ENCODE measurements at places on chromosomes 6 and 20.

- DNase-seq, result no peak
These were observed 81.1 kb downstream of the STXBP5 start for GRCh38 chr6:147285087-147285855.

- no peak for DNase-seq
These were observed 32.5 kb upstream of the TMEM244 start for GRCh38 chr6:129893640-129894039.

DNA sequence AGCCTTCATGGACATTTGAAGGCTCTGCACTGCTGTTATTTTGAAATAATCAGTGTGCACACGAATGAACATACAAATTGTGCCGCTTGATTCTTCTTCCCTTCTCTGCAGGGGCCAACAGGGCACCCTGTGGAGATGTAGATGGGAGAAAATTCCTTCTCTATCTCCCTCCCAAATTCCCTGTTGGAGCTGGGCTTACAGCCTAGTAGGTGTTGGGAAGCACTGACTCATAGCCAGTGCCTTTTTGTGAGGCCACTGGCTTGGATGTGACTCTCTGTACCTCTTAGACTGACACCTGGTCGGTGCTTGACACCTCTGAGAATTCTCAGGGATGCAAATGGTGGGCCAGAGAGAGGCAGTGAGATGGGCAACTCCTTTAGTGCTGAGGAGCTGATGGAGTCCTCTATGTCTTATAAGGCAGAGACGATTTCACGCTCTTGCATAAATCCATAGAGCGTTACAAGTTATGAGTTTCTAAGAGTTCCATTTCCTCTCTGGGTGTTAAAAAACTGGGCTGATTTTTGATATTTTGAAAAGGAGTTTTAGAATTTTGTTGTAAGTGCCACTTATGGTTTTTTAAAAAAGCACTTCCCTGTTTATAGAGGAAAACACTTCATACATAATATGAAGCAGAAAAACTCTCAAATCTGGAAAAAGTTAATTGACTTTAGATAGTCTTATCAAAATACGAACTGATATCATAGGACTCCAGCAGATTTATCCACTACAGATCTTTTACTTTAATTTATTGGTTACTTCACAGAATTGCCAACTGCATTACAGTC is 89.8 kb upstream of the MAP3K7 start:
- no peak for DNase-seq

DNA sequence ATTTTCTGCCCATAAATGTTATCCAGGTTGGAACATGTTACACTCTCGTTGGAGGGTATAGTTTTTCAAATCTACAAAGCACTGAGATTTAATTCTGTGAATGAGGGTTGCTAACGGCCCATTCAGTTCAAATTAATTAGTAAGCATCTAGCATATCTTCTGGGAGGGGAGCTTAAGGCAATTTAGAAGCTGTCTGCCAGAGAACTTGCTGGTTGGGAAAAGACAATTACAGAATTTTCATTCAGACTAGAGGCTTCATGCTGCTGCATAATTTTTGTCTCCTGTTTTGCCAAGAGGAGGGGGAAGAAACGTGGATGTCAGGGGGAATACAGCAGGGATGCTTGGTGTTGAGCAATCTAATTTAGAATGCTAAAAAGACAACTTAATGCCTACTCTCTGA is 268.3 kb upstream of the FAM83B start:
- DNase-seq, result no peak

- no peak for DNase-seq
These were observed 341.7 kb downstream of the CD83 start for GRCh38 chr6:14459315-14459714.

DNA sequence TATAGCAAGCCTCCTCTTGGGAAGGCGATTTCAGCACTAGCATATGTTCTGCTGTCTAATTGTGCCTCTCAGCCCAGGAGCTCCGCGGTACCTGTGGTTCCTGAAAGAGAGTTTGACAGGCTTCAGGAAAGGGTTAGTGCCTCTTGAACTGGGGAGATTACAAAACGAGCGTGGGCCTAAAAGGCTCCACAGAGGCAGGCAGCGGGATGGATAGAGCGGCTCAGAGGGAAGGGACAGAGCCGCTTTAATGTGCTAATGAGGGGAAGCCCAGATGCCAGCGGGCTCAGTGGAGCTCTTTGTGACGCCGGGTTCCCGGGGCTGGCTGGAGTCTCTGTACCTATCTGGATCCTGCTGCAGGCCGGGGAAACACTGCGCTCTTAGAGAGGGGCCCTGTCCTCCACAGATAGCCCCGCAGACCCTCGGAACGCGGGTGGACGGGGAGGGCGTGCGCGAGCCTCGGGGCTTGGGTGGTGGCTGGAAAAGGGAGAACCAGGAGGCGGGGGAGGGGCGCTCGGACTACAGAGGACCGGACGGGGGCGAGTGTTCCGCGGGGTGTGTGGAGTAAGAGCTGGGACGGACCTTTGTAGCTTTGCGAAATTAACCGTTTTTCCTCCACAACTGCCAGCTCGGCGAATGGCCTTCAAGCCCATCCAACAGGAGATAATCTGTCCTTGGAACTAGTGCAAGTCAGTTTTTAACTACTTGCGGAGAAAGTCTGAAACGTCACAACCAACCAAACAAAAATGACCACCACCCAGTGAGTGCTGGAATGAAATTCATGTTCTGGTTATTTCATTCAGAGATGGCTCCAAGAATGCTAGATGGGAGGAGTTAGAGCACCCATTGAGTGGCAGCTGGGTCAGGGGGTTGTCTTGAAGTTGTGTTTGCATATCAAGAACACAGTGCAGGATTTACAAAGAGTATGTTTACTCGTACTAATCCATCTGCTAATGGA is 13.0 kb downstream of the SLC35F1 start:
- DNase-seq, result no peak

GRCh38 chr20:57153238-57153905 is 113.1 kb downstream of the BMP7 start:
- no peak for DNase-seq

DNA sequence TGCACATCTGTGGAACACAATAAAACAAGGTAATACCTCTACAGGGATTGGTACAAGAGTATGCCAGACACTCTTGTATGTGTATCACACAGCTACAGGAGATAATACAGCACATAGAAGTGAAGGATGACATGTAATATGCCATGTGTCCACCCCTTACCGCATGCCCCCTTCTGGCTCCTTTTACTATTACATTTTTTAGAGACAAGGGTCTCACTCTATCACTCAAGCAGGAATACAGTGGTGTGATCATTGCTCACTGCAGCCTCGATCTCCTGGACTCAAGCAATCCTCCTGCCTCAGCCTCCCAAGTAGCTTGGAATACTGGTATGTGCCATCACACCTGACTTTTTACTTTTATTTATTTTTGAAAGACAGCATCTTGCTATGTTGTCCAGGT is 4.2 kb upstream of the NCR3 start:
- DNase-seq, result no peak

- no peak for DNase-seq
These were observed 362.7 kb upstream of the IMPG1 start for GRCh38 chr6:76435174-76435573.

DNA sequence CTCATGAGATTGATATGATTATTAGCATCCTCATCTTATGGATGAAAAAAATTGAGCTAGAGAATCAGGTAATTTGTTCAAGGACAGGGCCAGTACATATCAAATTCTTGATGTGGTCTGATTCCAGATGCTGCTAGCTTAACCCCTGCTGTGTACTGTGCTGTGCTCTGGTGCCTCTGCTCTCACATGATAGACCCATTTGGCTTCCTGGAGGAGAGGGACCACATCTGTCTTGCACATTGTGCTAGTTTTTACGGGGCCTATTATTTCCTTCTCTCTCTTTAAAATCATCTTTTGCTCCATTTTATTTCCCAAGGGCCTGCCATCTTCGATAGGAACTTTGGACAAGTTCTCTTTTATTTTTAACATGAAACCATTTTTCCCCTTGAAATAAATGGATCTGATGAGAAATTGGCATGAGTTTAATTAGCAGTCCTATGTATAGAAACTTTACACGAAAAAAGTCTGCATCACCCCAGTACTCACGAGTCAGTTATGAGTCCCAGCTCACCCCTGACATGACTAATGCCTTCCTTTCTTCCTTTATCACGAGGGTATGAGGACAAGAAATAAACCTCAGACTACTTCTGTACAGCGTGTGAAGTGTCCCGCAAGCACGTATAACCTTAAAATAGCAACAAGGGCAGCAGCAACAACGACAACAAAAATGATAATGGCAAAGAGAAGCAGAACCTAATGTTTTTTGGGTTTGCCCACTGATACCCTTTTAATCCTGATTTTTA is 26.5 kb downstream of the CD109 start:
- DNase-seq, result no peak

GRCh38 chr6:142359271-142359960 is 57.6 kb downstream of the ADGRG6 start:
- no peak for DNase-seq

DNA sequence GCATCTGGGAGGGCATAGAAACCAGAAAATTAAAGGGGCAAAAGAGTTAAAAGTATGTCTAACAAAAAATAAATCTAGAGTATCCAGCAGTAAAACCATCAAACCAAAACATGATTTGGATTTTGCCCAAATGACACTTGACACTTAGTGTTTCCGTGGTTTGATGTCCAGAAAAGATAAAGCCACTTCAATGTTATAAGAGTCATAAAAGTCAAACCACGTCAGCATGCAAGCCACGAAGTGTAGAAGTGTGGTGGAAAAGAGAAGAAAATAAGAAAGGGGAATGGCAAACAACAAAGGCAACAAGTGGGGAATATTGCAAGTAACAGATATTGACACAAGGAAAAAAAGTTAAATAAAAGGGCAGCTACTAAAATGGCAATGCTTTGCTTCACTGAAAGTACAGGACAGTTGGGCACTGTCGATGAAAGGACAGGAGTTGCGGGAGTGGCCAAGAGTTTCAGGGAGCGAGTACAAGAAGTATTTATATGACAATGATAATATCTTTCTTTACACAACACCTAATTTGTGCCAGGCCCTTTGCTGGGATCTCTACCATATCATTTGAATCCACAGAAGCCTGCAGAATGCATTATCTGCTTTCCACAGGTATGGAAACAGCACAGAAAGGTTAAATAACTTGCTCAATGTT is 6.3 kb upstream of the HDDC2 start:
- no peak for DNase-seq

GRCh38 chr6:14881398-14881797 is 364.5 kb upstream of the JARID2 start:
- DNase-seq, result no peak

DNA sequence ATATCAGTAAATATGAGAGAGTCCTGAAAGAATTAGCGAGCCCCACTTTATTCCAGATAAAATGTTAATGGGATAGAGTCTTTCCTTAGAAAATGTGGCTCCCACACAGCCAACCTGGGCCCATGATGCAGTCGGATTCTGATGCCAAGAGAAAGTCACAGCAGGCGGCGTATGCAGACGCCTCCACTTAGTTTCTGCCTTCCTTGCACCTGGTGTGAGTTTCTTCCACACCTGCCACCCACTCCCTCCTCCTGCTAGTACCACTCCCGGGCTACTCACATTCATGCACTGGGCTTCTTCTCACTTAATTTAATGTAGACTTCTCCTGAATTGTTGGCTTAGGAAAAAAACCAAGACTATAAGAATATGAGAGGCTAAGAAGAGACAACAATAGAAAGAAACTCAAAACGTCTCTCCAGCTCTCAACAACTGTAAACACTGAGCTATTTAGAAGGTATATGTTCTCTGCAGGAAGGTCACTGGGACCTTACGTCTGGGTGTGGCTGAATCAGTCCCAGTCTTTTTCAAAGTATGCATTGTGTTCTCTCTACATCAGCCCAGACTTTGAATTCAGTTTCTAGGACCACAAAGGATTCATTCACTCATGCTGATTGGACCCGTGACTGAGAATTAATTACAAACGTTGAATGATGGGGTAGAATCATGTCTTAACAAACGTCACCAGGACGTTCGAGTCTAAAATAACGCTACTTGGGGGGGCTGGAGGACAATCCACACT is 70.4 kb downstream of the GCNT2 start:
- no peak for DNase-seq

Measured in NCI-H1092 (cell line).